Ecto neural progenitor cell (in vitro differentiated cells): ENCODE measurements at places on chromosomes 7 and 10.

DNA sequence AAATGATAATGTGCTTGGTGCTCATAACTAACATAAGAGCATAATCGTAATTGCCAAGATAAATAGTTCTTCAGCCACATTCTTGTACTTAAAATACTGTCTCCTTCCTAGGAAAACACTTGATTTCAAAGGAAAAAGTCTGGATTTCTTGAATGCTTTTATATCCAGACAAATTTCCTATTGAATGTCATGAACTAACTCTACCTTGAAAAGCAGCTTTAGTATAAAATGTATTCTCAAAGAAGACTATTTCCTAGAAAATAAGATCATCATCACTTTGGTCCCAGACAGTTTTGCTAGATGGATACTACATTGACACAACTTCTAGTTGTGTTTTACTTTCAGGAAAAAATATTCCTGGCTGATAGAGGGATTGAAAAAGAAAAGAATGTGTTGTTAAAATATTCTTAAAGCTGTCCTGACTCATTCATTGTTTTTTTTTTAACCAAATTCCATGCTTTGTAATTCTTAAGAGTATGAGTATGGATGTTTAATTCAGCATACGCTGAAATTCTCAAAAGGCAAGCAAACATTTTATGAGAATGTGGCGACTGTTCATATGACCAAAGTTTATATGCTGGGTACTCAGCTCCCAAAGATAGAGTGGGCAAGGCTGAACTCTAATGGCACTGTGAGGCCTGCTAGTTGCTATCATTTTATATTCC, 106.1 kb downstream of the PPP1R3A start:
- DNase-seq: no peak

DNA sequence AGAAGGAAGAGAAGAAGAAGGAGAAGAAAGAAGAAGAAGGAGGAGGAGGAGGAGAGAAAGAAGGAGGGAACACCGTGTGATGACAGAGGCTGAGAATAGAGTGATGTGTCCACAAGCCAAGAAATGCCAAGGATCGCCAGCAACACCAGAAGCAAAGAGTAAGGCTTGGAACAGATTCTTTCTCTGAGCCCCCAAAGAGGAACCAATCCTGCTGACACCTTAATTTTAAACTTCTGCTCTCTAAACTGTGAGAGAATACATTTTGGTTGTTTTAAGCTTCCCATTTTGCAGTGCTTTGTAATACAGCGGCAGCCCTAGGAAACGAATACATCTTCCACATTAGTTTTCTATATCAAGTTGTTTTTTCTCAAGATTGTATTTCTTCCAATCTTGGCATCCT, 13.9 kb upstream of the WNT8B start:
- DNase-seq: no peak

DNA sequence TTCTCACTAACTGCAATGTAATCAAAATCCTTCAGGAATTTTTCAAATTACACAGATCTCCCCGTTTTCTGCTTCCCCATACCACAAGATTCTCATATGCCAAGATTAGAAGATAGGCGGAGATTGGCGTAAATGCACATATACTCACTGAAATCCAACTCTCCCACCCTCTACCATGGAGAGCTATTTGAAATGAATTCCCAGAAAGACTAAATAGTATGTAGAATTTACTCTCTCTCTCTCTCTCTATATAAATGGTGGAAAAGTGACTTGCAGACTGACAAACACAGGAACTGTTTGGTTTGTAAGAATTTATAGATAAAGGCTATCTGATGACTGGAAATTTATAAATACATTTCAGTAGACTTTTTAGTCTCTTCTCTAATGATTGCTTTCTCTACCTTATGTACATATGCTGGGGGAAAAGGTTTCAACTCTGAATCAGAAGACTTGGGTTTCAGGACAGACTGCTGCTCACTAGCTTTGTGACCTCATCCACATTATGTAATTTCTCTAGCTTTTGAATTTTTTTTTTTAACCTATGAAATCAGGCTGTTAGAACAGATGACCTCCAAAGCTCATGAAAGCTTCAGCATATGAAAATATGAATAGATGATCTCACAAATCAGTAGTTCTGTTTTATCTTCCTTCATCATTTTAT, 67.8 kb upstream of the CSTF2T start:
- no peak for DNase-seq

- no peak for DNase-seq
These were observed 2.5 kb upstream of the MEST start for GRCh38 chr7:130489140-130489983.

- no peak for DNase-seq
These were observed 6.5 kb downstream of the ASB13 start for GRCh38 chr10:5659702-5660528.

- DNase-seq: no peak
These were observed 357.6 kb upstream of the PCDH15 start for GRCh38 chr10:55158633-55159032.

DNA sequence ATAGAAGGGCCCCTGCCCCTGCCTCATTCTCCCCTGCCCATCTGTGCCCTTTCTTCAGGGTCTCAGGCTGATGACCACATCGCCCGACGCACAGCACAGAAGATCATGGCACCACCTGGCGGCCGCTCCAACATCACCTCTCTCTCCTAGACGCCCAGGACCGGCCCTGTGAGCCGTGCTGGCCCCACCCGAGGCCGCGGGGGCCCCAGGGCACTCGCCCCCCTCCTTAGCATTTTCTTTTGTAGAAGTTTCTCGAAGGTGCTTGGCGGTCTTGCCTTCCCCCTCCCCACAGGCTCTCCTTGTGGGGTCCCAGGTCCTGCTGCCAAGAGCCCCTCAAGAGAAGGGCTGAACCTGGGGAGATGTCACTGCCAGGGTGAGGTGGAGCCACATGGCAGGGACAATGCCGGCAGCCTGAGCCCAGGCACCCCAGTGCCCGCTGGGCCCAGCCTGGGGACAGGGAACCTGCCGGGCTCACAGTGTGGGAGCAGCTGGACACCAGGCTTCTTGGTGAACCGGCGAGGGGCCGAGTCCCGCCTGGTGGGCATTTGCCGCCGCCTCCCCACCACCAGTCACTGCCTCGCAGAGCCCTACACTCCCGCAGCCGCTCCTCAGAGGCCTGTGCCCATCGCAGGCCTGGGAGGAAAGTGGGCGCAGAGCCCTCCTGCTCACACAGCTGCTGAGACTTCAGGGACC, 18.2 kb downstream of the DPYSL4 start:
- DNase-seq: no peak

GRCh38 chr10:119314061-119314460, 106.7 kb downstream of the GRK5 start:
- DNase-seq: no peak

GRCh38 chr10:22370320-22370719, 25.0 kb downstream of the SPAG6 start:
- no peak for DNase-seq

- no peak for DNase-seq
These were observed 229.9 kb downstream of the USP6NL start for GRCh38 chr10:11381511-11381910.

DNA sequence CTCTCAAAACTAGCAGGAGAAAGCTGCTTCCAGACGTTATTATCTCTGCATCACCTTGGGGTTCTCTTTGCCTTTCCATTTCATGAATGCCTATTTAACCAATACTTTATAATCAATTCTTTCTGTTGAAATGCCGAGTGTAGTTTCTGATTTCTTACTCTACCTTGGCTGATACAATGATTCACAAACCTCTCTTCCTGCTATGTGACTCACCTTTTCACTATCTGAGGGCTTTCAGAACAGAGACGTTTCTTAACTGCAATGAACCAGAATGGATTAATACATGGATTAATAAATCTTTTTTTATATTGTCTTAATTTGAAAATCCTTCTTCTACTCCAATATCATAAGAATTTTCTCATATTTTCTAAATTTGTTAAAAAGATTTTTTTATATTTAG, 46.4 kb upstream of the ZNF746 start:
- DNase-seq: no peak

DNA sequence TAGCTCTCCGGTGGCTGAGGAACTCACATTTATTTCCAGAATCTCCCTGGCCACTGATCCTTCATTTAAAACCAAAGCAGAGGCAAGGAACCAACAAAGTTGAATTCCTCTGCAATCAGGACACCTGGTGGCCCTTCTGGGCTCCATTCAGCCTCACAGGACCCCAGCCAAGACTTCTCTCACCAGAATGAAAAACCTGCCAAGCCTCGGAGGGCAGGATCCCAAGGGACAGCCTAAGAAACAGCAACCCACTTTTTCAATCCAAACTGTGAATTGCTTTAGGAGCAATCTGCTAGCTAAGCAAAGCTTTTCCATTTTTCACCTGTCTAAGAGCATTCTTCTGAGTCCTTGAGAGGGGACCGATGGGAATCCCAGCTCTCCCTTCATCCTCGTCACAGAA, 34.6 kb downstream of the OAT start:
- DNase-seq: no peak

DNA sequence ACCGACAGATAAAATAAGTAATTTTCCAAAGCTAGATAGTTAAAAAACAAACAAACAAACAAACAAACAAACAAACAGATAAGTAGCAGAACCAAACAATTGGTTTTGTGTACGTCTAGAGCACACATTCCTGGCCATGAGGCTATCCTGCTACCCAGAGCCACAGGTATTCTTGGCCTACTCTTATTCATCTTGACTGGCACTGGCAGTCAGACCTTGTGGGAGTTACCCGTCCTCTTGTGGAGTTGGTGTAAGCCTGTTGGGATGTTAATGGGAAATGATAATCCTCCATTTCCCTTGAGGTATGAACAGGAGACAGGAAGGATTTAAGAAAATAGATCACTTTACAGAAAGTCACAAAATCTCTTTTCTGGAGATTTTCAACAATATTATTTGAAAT, 142.4 kb upstream of the MEOX2 start:
- no peak for DNase-seq

DNA sequence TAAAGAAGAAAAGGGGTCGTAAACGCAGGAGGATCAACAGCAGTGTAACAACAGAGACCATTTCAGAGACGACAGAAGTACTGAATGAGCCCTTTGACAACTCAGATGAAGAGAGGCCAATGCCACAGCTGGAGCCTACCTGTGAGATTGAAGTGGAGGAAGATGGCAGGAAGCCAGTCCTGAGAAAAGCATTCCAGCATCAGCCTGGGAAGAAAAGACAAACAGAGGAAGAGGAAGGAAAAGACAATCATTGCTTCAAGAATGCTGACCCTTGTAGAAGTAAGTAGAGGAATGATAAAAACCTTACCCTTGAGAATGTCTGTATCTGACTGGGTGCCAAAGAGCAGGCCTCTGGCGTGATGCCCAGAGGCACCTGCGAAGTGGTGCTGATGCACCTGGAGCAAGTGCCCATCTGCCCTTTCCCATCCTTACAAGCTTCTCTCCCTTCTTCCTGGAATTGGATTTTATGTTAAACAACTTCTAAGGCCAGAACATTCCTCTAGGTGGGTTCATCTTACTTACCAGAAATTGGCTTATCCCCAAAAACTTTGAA, 86.4 kb upstream of the SAMD8 start:
- DNase-seq: no peak

DNA sequence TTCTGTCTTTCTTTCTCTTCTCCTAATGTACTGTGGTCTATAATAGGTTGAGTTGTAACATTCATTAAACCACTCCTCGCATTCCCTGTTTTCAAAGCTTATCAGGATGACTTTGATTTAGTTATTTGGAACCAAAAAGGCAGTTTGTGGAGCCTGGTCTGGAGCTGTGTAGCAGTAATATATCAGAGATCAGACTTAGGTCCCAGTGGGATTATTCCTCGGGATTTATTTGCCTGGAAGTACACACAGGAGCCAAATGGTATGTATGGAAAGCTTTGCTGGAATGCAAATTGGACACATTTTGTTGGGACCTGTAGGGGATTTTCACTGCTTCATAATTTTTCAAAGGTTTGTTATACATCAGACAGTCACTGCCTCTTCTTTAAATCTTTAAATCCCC, 40.9 kb downstream of the GBF1 start:
- no peak for DNase-seq

GRCh38 chr10:47264797-47265281, 35.2 kb upstream of the GDF10 start:
- DNase-seq: no peak

DNA sequence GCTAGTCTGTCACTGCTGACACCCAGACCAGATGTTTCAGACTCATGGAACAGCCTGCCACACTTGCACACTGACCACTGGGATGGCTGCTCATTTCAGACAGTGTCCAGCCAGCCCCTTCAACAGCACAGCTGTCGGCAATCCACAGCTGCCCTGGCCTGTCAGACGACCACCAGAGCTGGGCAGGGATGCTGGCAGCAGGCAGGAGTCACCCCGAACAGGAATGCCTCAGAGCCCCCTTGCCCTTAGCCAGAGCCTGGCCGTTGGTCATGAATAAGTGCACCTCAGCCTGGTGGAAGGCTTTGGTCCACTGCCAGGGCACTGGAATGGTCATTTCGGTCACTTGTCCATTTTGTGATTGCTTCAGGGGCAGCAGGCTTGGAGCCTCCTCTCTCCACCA, 149.6 kb upstream of the TCERG1L start:
- no peak for DNase-seq
